A549 (cell line): ENCODE measurements at places on chromosomes 12 and 14.

DNA sequence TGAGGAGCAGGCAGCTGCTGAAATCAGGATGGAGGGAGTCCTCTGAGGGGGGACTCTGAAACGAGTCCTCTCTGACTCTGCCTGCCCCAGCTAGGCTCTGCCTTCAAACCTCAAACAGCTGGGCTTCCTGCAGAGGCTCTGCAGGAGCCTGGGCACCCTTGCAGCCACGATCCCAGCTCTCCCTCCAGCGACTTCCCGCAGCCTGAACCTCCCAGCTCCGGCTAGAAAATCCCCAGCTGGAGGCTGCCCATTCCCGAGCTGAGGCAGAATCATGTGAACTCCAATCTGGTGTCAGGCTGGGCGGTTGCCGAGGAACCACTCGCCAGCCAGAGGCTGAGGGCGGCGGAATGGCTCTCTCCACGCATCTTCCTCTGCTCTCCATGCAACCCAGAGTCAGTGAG lies at the start of gene GPR68:
Gene GPR68 (minus strand): TSS at position 204 of the 401 bp plus-strand sequence. CDS start 9,654 bp downstream, outside the sequence.
- DNase-seq: no peak

GRCh38 chr12:120362516-120363273 lies 6.3 kb downstream of the MSI1 start:
- no peak for DNase-seq

DNA sequence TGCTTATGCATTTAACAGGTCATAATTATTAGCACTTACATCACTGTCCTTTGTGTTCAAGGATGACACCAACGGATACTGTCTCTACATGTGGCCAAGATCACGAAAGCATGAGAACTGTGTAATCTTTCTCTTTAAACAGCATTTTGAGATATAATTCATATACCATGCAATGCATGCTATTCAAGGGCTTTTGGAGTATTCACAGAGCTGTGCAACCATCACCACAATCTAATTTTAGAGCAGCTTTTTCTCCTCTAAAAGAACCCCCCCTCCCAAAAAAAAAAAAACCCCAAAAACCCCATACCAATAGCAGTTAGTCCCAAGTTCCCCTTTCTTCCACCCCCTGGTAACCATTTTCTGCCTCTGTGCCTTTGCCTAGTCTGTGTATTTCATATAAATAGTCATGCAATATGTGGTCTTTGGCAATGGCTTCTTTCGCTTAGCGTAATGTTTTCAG lies 60.6 kb downstream of the SPRING1 start:
- DNase-seq: no peak

DNA sequence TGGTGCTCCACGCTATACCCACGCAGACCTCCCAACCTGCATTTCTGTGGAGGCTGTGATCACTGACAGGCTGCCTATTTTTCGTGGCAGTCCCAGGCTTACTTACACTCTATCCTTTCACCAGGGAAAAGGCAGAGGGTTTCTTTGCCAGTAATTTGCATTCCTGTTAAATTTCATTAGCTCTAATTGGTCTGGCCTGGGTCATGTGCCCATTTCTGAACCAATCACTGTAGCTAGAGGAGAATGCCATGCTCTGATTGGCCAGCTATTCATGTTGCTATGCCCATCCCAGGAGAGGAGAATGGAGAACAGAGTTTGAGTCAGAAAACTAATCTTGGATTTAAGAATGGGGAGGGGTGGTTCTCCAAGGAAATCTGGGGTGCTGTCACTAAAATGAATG lies 43.2 kb upstream of the TUNAR start:
- DNase-seq: no peak

DNA sequence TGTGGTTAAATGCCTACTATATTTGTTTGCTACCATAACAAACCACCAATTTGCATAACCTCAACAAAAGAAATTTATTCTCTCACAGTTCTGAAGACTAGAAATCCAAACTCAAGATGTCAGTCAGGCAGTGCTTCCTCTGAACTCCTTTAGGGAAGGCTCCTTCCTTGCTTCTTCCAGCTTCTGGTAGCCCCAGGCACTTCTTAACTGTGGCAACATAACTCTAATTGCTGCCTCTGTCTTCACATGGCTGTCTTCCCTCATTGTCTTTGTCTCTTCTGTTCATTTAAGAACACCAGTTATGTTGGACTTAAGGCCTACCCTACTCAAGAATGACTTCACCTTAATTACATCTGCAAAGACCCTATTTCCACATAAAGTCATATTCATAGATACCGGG lies 206.9 kb downstream of the SYT1 start:
- no peak for DNase-seq

- no peak for DNase-seq
Measured at GRCh38 chr14:86639146-86639545, 1109.2 kb downstream of the FLRT2 start.

DNA sequence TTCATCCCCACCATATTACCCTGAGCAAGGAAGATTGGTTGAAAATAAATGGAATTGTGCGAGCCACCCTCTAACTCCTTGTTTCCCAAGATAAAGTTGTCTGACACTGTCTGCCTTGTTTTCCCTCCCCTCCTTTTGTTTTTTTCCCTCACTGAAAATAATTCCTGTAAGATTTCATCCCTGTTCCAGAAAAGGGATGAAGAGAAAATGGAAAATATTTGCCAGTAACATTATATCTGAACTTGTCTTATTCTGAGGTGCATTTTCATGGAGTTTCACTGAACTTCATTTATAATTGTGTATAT lies 17.3 kb downstream of the OR9K2 start:
- DNase-seq: no peak

DNA sequence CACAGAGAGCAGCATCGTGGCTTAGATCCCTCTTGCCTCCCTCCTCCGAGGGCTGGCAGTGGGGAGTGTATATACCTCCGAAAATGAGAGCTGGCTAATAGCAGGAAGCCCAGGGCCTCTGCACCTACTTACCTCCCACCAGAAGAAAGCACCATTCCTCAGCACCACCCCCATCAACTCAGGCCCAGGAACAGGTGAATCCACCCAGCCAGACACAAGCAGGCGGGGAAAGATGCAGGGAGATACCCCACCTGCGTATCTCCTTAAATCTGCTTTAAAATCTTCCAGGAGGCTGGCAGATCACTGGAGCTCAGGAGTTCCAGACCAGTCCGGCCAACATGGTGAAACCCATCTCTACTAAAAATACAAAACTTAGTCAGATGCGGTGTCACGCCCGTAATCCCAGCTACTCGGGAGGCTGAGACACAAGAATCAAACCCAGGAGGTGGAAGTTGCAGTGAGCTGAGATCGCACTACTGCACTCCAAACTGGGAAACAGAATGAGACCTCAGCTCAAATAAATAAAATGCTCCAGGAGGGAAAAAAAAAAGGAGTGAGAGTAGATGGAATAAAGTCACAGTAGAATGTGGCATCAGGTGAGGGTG lies 93.5 kb downstream of the SINHCAF start:
- no peak for DNase-seq
